ENCODE measurements at places on chromosomes 6 and 20.

DNA sequence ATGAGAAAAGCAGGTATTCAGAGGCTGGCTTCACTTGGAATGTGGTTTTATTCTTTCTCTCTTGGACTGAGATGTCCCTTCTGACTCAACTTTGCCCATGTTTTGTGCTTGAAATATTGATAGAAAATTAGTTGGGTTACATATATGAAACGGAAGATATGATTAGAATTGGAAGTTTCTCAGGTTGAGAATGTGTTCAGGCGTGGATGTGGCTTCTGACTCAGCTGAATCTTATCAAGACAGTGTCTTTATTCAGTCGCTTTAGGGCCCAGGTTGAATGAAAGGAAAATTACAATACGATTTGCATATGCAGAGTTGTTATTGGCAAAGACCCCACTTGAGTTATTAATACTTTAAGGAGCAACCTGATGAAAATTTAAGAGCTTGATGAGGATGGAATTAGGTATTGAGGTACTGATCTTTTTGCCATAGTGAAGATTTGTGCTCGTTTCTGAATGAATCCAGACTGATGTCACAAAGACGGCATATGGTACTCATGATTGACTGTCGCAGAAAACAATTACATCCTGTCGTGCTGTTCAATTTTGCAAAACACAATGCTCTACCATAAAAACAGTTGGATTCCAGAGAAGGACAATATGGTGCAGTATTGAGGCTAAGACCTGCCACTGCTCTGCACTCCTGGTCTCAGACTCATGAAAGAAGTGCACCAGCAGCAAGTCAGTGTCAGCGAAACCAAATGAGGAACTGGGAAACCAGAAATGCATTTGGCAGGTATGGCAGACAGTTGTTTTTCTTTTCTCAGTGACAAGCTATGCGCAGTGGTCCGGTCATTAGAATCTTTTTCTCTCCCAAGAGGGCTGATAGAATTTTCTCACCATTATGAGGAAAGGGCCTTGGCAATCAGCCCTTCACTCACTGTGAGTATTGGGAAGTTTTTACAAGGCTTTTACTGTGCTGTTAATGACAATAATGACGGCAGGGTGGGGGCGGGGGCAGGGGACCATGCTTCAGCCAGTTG, 158.3 kb downstream of the DOK5 start:
- no peak for DNase-seq

GRCh38 chr6:151036869-151037680, 171.6 kb downstream of the MTHFD1L start:
- DNase-seq: no peak

DNA sequence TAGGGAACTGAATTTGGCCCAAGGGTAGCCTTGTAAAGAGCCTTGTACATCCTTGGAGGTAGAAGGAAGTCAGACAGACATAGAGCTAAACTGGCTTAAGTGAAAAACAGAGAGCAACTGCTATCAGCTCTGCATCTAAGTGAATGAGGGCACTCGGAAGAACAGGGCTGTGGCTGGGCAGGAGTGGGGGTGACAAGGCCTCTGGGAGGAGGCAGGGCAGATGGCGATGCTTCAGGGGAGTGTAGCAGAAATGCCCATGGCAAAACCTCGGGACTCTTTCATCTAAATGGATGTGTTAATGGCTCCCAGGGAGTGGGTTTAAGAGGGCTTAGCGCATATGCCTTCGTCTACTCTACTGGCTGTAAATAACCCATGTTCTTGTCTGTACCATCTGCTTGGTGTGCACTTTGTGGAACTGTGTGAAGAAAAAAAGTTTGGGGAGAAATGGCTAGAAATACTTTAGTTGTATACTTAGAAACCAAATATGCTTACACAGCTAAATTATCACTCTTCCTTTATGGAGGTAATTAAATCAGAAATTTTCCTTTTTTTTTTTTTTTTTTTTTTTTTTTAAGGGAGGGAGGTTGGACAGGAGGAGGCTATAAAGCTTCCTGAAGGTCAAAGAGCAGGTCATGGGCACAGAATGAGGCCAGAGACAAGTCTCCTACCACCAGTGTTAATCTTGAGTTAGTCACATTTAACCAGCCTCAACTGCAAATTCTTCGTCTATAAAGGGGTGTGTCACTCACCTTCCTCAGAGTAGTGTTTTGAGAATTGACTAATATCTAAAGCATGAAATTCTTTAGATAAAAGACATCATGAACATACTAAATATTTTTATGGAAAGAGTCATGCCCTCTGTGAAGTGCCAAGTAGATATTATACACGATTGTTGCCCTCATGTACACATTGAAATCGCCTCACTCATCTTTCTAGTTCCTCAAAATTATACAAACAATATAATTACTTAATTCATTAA, 60.9 kb downstream of the FYN start:
- no peak for DNase-seq

- no peak for DNase-seq
Observed at GRCh38 chr20:46324960-46325703, 16.8 kb upstream of the CDH22 start.

DNA sequence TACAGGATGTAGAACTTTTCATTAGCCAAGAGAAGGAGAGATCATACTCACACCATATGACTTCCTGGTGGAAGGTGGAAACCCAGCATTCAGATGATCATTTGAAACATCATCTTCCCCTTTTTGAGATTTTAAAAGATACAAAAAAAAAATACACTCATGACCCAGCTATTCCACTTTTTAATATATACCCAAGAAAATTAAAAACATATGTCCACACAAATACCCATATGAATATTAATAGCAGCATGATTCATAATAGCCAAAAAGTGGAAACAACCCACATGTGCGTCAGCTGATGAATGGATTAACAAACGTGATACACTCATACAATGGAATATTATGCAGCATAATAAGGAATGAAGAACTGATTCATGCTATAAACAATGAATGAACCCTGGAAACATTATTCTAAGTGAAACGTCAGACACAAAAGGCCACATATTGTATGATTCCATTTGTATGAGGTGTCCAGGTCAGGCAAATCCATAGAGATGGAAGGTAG, 130.0 kb upstream of the SGK1 start:
- no peak for DNase-seq

- no peak for DNase-seq
Observed at GRCh38 chr20:36311141-36311853, 5.2 kb downstream of the DLGAP4 start.

DNA sequence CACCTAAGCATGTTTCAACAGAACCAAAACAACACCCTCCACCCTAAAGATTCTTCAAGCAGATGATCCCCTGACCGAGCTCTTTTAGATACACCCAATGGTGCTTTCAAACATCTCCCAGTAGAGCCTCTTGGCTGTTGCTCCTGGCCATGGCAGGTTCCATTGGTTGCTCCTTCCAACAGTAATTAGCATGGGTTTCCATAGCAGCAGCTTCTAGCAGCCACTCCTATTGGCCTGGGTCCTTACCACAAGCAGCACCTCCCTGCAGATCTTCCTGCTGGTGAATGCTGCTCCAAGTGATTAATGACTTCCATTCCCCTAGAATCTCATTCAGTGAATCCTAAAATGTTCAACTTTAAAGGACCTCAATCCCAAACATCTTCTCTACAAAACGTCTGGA, 13.9 kb downstream of the CCN2 start:
- DNase-seq: no peak

DNA sequence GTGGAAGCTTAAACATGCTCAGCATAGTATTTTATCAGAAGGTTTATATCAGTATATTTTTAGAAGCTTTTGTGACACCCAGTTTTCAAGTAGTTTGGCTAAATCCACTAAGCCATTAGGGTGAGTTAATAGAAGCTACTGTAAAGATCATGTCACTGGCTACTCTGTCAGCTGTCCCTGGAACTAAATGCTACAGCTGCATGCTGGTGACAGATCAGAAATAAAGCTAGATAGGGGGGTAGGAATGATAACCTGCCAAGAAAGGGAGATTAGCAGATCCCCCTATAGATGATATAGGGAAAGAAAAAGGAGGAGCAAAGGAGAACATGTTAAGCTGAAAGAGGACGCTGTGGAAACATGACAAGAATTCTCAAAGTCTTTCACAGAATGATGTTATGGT, 363.2 kb downstream of the QKI start:
- no peak for DNase-seq

DNA sequence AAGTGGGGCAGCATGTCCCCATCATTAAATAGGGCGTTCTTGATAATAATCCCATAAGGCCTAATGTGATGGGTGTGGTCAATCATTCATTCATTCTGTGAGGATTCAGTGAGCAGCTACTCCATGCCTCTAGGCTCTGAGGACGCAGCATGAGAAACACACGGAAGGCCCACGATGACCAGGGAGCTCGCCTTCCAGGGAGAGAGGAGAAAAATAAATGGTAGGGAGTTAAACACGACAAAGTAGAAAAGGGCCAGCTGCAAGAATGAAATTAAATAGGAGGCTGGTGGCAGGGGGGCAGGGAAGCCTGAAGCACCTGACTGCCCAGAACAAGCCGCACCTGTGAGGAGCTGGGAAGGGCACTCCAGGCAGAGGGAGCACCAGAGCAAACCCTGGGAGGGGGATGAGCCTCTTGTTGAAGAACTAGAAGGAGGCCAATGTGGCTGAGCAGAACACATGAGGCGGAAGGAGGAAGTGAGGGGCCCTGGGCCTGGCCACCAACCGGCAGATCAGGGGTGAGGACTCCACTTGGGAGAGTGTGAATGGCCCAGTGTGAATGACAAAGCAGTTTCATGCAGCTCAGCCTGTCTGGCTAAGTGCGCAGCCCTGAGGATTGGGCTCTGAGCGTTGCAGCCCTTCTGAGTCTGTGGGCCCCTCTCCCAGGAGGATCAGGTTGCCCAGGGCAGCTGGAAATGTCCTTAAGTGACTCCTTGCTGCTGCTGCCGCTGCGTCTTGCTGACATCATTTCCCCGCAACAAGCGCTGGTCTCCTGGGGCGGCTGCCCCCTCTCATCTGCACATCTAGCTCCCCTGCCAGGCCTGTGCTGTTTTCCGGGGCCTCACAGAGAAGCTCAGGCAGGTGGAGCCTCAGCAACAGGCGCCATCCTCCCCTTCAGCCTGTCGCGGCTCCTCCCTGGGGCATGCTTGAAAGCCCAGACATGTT, 99.9 kb downstream of the CDH26 start:
- peak; percentile 34 for DNase-seq

DNA sequence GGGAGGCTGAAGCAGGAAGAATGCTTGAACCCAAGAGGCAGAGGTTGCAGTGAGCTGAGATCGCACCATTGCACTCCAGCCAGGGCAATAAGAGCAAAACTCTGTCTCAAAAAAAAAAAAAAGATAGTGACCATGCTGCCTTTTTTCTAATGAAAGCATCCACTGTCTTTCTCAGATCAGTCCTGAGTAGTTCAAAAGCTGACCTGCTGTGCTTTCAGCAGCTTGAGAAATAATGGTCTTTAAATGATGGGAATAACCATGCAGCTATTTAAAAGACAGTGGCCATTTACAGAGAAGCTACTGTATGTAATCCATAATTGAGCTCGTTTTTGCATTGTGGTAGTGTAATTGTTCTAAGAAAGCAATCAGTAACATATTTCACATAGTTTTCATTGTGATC, 36.1 kb downstream of the DSTN start:
- no peak for DNase-seq

GRCh38 chr6:42217157-42217518, 523 bp downstream of the MRPS10 start:
- DNase-seq: no peak

DNA sequence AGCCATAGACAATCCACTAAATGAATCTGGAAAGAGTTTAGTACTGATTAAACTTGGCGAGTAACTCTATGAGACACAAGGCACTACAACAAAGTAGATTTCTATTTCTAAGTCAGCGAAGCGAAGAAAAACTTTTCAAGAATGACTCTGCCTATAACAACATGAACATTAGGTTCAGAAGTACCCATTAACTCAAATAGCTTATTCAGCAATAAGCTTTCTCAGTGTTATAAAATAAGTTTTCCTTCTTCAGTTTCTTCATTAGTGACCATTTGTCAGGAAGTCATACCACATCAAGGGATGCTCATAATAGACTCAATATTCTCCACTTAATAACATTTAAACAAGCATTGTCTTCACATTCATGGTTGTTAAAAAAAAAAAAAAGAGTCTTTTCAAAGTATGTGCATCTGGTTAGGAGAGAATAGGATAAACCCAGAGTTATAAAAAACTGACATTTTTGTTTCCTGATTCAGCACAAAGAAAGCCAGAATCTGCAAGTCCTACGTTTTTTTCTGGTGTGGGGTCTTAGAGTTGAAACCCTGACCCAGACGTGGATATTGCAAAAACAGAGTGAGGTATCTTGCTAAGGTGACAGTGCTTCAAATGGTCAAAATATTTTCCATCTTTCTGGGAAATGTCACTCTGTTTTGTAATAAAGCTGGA, 148.2 kb upstream of the PREP start:
- DNase-seq: no peak

GRCh38 chr20:34651200-34651599, 25.7 kb downstream of the PIGU start:
- no peak for DNase-seq

GRCh38 chr6:44662461-44663121, 275.1 kb downstream of the CDC5L start:
- DNase-seq: no peak

DNA sequence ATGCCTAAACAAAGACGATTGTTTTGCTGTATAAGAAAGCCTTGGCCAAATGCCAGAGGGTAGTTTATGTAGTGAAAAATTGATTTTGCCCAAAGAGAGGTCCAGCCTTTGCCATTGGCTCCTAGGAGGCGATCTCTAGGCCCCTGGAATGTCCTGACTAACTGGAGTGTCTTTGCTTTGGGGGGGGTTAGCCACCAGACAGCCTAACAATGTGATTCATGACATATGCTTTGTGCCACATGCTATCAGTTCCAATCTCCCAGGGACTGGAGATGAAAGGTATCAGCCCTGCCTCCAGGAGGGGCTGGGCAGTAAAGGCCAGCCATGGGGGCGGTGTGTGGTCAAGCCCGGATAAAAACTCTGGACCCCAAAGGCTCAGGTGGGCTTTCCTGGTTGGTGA, 32.7 kb upstream of the TUBB2A start:
- DNase-seq: no peak

GRCh38 chr6:54291146-54291545, 17.1 kb upstream of the TINAG start:
- DNase-seq: no peak

DNA sequence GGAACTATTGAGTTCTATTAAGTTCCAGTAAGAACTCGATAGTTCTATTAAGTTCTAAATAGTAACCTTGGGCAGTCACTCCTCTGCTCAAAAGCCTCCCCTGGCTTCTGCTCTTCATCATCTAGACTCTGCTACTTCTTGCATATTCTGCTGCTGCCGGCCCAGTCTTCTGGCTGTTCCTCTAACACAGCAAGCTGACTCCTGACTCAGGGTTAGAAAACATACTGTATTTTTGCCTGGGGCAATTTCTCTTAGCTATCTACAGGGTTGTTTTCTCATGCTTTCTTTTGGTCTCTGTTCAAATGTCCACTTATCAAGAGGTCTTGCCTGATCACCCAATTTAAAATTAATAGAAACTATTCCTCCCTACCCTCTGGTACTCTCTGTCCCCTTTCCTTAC, 14.6 kb downstream of the SLC25A27 start:
- DNase-seq: no peak

GRCh38 chr6:119076576-119077390, 1.7 kb downstream of the FAM184A start:
- no peak for DNase-seq

Measured in T-cell (primary cell).